Prostate gland (tissue), 2 donors: ENCODE measurements at places on chromosomes 12 and 14. TPM values are rescaled to one million over a fixed set of nuclear protein-coding genes. Genes with fewer than 3 reads are reported as not detected.

Gene ARF6
- 64.3 TPM for total RNA-seq

Gene DRAM1
- 13.1 TPM for total RNA-seq

DNA sequence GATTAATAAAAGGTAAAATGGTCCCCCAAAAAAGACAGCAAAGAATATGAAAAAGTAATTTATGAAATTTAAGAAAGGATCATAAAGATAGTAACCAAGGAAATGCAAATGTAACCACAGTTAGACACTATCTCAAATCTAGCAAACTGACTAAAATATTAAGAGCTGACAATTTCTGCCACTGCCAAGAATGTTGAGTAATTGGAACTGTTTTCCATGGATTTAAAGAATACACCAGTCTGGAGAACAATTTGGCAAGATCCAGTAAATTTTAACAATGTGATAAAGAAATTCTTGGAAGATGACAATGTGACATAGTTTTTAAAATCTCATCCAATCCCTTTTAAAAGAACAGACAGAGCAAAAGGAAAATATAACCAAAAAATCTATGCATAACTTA lies 798.0 kb upstream of the MGAT4C start:
- no peak for DNase-seq

- no peak for DNase-seq
These were observed 15.2 kb upstream of the ACTR6 start for GRCh38 chr12:100185361-100185894.

DNA sequence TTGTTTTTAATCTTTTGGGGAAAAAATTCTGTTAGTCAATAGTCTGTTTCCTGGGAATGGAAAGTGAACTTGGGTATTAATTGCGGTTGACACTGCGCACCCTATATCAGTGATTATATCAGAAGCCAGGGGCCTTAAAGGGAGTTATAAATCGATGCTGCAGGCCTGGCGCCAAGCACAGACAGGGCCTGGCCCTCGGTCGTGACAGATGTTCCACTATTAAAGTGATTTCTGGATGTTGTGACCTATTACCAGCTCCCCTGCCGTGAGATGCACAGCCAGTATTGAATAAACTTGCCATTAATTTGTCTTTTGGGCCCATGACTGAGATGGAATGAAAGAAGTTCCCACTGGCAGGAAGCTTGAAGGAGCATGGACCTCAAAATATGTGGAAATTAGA lies 45.1 kb upstream of the KITLG start:
- DNase-seq = no peak
